ENCODE measurements at places on chromosomes 3 and 15.

- no peak for DNase-seq
Observed at GRCh38 chr3:133896002-133896761, 500 bp upstream of the RAB6B start.

GRCh38 chr3:128745742-128746141, 19.8 kb downstream of the RAB7A start:
- no peak for DNase-seq

DNA sequence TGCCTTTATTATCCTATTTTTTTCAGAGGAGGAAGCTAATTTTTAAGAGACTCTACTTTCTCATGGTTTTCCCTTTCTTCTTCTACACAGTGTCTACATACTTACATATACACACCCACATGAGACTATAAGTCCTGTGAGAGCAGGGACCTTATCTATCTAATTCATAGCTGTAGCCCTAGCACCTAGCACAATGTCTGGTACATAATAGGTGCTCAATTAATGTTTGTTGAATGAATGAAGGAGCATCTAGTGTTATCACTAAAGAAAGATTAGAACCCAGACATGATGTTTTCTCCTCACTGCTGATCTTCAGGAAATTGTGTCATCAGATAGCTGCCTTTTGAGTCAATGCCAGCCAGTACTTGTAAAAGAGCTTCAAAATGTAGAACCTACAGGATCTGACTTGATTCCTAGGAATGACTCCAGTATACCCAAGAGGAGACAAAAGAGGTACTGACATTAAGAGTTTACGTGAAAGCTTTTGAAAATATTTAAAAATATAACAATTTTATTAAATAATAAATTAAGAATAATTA, 2.5 kb downstream of the SCG5 start:
- DNase-seq = no peak

DNA sequence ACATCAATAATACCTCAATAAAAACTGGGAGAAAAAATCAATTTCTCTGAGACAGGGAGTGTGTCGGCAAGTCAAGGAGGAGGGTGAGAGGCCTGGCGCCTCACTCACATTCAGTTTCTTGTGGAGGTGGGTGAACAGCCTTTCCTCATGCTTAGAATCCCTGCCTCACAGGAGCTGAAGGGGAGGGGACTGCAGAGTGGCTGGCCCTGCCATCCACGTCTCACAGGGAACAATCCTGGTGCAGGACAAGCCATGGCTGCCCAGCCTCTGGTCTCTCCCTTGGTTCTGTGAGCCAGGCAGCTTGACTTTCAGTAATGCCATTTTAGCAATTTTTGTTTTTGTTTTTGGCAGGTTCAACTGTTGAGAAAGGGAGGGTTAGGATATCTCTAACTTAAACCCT, 126.5 kb upstream of the HACD2 start:
- no peak for DNase-seq

DNA sequence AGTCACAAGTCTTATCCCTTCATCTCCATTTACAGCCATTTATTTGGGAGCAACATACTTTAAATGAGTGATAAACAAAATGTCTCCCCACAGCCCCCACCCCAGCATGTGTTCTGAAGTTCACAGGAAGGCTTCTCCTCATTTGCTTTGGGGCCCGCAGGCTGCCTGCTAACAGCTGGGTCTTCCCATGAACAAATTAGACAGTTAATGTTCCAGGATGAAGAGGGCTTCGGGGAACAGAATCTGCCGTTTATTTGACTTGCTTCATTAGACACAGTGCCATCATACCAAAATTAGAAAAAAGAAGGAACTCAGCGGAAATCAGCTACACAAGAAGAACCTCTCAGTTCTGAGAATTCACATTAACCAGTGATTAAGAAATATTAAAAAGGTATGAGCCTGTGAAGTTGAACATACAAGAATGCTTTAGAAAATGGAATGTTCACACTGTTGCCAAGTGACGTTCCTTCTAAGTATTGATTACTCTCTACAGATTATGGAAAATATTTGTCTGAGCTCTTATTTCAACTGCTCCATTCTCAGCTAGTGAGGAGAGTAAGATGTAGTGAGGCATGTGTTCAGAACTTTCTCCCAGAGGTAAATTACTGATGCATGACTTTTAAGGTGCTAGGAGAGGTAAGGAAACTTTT, 107.5 kb upstream of the THBS1 start:
- no peak for DNase-seq

- no peak for DNase-seq
Observed at GRCh38 chr3:151743855-151744254, 10.1 kb downstream of the AADACL2 start.
